ENCODE measurements at places on chromosomes 3 and 15.

- DNase-seq: no peak
Observed at GRCh38 chr3:16433701-16434151, 79.8 kb downstream of the RFTN1 start.

DNA sequence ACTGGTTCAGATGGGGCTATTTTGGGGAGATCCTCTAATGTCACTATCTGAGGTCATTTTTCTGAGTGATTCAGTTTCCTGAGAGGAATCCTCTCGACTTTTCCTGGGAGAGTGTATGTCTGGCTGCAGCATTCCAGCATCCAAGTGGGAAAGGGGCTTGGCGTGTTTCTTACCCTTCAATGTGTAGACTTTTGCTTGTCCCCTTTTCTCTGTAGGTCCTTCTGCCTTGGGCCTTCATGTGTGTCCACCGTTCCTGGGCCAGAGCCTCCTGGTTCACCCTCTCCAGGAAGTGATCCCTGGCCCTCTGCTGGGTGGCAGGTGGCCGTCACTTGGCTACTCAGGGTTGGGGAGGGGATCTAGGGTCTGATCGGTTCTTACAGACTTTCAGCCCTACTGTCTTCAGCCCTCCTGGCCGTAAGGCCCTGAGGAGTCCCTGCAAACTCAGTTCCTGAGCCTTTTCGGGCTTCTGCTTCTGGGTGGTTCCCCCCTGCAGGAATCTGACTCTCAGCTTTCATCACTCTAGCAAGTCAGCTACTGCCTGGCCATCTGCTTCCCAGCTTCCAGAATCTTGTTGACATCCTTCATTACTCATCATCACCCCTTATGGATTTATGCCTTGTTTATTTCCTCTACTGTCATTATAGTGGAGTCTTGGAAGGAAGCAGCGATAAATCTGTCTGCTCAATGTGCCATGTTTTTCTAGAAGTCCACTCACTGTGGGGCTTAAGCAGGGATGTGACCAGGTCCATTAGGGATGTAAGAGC lies 36.5 kb downstream of the GOLGA6L10 start:
- DNase-seq: no peak

GRCh38 chr3:182973047-182973446 lies 7.3 kb downstream of the DCUN1D1 start:
- DNase-seq: no peak

- DNase-seq: no peak
Observed at GRCh38 chr3:127698691-127699415, 26.1 kb downstream of the ABTB1 start.

- DNase-seq: no peak
Observed at GRCh38 chr15:89749951-89750559, 994 bp downstream of the MESP1 start.

Data from stimulated activated CD8-positive, alpha-beta memory T cell treated with anti-CD3 and anti-CD28 coated beads, Interleukin-7, amount 100 ng/mL, for 1 hour (primary cell).